Brain microvascular endothelial cell (primary cell): ENCODE measurements at places on chromosomes 3 and 15.
A peak's percentile ranks its signal among the peaks of the same experiment; 100 is the strongest.

DNA sequence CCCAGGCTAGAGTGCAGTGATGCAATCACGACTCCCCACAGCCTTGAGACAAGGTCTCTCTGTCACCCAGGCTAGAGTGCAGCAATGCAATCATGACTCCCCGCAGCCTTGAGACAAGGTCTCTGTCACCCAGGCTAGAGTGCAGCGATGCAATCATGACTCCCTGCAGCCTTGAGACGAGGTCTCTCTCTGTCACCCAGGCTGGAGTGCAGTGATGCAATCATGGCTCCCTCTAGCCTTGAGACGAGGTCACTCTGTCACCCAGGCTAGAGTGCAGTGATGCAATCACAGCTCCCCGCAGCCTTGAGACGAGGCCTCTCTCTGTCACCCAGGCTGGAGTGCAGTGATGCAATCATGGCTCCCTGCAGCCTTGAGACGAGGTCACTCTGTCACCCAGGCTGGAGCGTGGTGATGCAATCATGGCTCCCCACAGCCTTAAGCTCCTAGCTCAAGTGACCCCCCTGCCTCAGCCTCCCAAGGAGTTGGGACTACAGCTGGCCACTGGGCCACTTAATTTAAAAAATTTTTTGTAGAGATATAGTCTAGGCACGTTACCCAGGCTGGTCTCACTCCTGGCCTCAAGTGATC, 26.1 kb downstream of the TFRC start:
- no peak for DNase-seq

DNA sequence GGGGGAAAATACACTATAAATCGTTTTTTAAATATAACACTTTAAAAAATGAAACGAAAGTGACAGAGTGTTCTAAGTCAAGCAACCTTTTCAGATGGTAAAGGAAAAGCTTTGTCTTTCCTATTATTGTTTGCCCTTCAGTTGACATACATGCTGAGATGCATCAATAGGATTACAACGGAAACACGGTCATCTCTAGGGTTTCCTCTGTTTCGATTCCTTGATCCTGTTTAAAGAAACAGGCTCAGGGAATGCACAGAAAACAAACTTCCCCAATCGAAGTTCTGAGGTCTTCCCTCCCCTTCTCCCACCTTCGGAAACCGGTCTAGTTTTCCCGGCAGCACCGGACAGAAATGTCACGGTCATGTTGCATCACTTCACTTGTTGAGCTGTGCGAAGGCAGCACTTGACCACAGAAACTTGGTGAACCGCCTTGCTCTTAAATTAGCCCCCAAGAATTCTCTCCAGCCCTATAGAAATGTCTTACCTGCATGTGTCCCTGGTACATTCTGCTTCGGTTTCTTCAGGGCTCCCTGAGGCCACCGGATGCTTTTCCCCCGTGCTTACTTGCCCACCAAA, 556 bp downstream of the PEX5L start:
- no peak for DNase-seq

GRCh38 chr3:37216597-37217097, 42.3 kb upstream of the LRRFIP2 start:
- DNase-seq, result no peak

DNA sequence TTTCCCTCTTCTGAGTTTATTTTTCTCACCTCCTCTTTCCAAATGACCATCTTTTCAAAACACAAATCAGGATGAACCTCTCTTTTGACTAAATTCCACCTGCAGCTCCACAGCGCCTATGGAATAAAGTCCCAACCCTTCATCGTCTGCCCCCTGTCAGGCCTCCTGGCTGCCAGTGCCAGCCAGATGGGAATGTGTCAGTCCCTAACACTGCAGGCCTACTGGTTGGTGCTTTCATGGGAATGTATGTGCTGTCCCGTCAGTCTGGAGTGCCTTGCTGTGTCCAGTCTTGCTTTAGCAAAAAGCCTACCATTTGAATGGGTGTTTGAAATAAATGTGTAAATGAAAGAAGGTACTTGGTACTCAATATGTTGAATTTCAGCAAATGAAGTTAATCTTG, 310.1 kb downstream of the THSD4 start:
- no peak for DNase-seq

- DNase-seq, result no peak
Measured at GRCh38 chr15:39153716-39154115, 427.2 kb upstream of the THBS1 start.

DNA sequence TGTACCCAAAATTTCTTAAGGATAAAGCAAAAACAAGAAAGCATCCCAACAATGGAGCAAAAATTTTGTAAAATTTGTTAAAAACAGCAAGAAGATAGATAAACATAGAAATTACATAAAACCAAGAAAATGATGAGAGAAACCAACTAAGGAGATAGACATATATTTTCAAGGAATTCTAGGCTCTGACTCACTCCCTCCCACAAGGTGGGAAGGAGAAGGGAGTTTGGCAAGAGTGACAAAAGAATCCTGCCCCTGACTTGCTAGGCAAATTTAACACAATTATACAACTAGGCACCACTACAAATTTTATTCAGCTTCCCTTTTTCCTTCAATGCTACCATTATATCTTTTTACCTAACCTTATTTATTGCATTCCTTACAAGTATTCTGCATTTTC, 70.9 kb downstream of the MYO9A start:
- peak; percentile 10 for DNase-seq

DNA sequence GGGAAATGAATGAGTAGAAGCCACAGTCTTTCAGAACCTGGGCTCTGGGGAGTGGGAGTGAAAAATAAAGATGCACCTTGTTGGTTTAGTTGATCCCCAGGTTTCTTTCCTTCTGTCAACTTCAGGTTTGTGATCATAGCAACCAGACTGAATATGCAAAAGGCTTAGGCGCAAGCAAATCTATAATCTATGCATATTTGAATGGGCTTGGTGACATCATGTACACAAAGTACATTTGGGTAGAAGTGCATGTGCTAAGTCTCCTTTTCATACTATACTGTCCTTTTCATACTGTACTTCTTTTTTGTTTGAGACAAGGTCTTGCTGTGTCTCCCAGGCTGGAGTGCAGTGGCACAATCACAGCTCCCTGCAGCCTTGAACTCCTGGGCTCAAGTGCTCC, 132.4 kb upstream of the C2CD4B start:
- DNase-seq, result no peak

- DNase-seq, result peak; percentile 22
Measured at GRCh38 chr3:172856795-172857742, 106.5 kb downstream of the ECT2 start.

- DNase-seq, result no peak
Measured at GRCh38 chr3:142165194-142165593, 15.8 kb upstream of the TFDP2 start.

DNA sequence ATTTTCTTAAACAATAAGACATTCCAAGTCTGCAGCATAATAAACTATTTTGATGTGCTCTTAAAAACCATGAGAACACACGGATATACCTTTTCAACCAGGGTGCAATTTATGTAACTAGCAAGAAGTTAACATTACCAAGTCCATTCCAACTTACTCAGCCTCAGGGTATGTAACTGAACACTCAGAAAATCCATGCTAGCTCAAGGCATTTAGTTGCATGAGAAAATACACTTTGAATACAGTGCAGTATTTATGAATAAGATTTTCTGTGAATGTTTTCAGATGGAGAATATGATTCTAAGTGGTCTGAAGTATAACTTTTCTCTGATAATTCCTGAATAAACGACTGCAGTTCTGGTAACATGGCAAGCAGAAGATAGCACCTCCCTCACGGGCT, 124.3 kb downstream of the SNRK start:
- no peak for DNase-seq

DNA sequence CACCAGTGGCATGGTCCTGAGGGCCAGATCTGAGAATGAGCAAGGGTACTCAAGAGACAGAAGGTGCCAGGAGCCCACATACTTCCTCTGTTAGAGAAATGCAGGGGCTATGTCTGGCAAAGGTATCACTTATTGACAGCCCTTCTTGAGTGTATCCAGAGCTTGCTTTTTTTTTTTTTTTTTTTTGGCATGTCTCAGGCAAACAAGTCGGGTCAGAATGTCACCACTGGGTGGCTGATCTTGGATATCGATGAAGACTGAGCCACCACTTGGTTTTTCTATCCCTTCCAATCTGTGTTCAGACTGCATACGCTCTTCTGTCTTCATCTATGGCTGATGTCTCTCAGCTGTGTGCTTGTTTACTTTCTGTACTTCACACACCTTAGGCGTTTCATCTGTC, 363.4 kb upstream of the C2CD4B start:
- no peak for DNase-seq
